ENCODE measurements at places on chromosomes 16 and 17. TPM values are rescaled to one million over a fixed set of nuclear protein-coding genes. Genes with fewer than 3 reads are reported as not detected.
A peak's percentile ranks its signal among the peaks of the same experiment; 100 is the strongest.

GRCh38 chr17:81920612-81921536 lies 2.9 kb upstream of the SIRT7 start:
- DNase-seq = no peak

DNA sequence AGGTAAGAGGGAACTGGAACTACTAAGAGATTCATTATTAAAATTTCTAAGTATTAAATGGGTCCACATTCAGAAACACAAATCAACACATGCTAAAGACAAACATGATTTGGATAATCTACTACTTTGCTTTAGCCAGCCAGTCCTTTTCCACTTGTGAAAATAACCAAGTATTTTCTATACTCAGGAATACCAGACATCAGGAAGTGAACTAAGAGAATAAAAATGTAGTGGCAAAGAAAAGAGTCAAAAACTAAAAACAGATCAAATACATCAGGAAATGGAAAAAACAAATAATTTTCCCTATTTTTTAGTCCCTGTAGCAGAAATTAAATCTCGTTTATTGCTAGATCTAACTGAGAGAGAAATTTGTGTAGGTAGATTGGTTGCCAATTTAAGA lies 78.0 kb downstream of the MYO1D start:
- DNase-seq = no peak

DNA sequence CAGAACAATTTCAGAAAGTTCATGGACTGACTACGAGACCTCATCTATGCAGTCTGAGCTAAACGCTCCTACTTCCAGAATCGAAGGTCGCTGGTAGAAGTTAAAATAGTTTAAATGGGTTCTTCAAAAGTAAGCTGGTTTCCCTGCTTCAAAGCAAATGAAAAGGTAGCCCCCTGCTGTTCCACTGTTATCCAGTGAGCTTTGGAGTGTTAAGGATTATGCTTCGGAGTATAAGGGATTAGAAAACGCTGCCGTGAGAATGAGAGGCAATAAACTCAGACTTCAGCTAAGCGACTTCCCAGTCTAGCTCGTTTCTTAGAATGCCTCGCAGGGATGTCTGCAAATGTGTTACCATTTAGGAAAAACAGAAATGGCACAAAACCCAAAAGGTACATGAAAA lies 12.4 kb downstream of the MLYCD start:
- no peak for DNase-seq

DNA sequence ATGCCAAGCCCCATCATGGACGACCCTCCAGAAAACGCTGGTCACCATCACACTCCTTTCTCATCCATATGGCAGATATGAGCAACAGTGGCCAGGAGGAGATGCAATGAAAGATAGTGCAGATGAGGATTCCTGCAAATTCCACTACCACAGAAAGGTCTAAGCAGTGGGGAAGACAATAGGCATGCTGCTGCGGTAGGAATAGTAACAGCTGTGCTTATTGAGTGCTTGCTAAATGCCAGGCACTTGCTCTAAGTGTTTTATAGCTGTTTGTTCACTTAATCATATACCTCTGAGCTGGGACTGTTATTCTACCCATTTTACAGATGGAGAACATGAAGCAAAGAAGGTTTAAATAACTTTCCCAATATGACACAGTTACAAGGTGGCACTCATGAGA lies 46.6 kb upstream of the AKAP1 start:
- no peak for DNase-seq

DNA sequence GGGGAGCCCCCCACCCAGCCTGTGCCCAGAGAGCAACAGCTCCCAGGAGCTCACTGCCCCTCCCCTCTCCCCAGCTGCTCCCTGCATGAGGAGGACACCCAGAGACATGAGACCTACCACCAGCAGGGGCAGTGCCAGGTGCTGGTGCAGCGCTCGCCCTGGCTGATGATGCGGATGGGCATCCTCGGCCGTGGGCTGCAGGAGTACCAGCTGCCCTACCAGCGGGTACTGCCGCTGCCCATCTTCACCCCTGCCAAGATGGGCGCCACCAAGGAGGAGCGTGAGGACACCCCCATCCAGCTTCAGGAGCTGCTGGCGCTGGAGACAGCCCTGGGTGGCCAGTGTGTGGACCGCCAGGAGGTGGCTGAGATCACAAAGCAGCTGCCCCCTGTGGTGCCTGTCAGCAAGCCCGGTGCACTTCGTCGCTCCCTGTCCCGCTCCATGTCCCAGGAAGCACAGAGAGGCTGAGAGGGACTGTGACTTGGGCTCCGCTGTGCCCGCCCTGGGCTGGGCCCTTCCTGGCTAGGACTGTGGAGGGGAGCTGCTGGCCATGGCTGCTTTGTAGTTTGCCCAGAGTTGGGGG lies 584 bp downstream of the TCAP start:
- no peak for DNase-seq

Gene FBXW10B
- polyA plus RNA-seq = not detected

GRCh38 chr17:81035521-81036196 lies 708 bp downstream of the BAIAP2 start:
- DNase-seq = peak; percentile 17

Gene C16orf54
- 64.2 TPM for polyA plus RNA-seq

GRCh38 chr17:60102632-60103096 lies 23.9 kb upstream of the HEATR6 start:
- DNase-seq = peak; percentile 69

Gene NPIPA5
- polyA plus RNA-seq = not detected

- DNase-seq = peak; percentile 2
Measured at GRCh38 chr17:10197721-10198508, 491 bp downstream of the GAS7 start.

Gene CLEC3A
- not detected for polyA plus RNA-seq

GRCh38 chr17:56598466-56598865 lies 5.0 kb downstream of the NOG start:
- DNase-seq = no peak

Gene ABCC12
- polyA plus RNA-seq = not detected

- no peak for DNase-seq
Measured at GRCh38 chr17:67602974-67603373, 114.8 kb upstream of the NOL11 start.

DNA sequence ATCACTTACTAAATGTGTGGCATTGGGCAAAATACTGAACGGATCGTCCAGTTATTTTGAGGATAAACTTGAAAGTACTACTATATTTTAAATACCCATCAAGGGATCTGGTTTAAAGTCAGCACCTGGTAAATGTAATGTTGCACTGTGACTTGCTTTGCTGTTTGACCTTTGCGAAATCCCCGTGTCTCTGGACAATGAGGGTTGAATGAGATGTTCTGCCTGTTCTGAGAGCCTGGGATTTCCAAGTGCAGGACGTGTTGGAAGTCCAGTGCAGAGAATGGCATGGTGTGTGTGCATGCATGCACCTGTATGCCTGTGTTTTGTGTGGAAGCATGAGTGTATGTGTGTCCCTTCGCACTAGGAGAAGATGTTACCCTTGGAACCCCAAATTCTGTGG lies 106.6 kb downstream of the N4BP1 start:
- no peak for DNase-seq

GRCh38 chr16:84813141-84813934 lies 6.4 kb upstream of the CRISPLD2 start:
- DNase-seq = no peak

GRCh38 chr16:12186774-12187335 lies 210.3 kb downstream of the SNX29 start:
- no peak for DNase-seq

GRCh38 chr17:75642182-75642783 lies 9.0 kb downstream of the SMIM5 start:
- no peak for DNase-seq

- no peak for DNase-seq
Measured at GRCh38 chr17:13182854-13183253, 165.0 kb upstream of the ELAC2 start.

- DNase-seq = no peak
Measured at GRCh38 chr17:21379080-21379711, 3.0 kb downstream of the KCNJ12 start.

- DNase-seq = peak; percentile 68
Measured at GRCh38 chr17:51166987-51167931, 1.0 kb downstream of the NME2 start.

GRCh38 chr17:45147581-45148182 lies 593 bp upstream of the HEXIM1 start:
- DNase-seq = peak; percentile 83

DNA sequence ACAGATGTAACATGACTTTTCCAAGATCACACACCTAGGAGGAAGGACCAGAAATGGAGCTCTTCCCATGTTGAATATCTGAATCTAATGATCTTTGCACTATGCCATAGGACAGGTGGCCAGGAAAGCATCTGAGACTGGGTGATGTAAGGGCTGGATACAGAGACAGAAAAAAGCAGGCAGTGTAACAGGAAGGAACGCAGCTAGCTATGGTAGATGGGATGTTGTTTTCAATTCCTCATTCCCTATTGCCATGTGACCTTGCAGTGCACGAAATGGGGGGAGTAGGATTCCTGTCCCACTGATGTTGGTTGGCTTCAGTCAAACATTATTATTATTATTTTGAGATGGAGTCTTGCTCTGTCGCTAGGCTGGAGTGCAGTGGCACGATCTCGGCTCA lies 3.7 kb upstream of the NPIPB15 start:
- no peak for DNase-seq

DNA sequence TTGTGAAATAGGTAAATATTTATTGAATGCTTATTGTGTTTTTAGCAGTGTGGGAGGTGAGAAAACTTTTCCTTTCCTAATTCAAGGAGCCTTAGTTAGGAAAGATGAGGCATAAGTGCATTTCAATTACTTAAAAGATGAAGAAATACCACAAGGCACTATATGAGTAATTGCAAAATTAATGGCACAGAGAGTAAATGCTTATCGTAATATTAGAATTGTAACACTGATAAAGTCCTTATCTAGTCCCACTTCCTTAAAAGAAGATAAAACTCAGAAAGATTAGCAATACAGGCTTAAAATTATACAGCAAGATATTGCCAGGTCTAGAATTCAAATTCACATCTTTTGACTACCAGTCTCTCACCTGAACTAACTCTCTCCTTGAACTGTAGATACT lies 232.6 kb upstream of the TBX2 start:
- no peak for DNase-seq

DNA sequence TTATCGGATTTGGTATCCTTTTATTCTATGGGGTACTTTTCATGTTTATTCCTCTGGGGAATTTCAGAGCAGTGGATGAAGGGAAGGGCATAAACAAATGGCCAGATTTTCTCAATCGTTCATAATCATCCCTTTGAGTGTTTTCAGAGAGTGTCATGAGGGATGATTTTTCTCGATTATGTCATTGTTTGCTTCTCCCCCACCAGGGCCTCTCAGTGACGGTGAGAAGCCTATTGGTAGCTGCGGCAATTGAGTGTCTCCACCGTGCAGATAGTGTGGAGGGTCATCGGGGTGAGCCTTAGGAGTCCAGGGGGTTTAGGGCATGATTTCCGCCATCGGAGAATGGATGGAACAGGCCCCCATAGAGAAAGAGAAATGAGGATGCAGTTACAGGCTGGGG lies 57.2 kb downstream of the USP43 start:
- no peak for DNase-seq

Gene SDK2
- polyA plus RNA-seq = 1.4 TPM

GRCh38 chr16:66335704-66336329 lies 30.7 kb upstream of the CDH5 start:
- no peak for DNase-seq

- no peak for DNase-seq
Measured at GRCh38 chr17:50154604-50155003, 4.1 kb upstream of the PPP1R9B start.
